ENCODE measurements at places on chromosomes 6 and 20.
A peak's percentile ranks its signal among the peaks of the same experiment; 100 is the strongest.

DNA sequence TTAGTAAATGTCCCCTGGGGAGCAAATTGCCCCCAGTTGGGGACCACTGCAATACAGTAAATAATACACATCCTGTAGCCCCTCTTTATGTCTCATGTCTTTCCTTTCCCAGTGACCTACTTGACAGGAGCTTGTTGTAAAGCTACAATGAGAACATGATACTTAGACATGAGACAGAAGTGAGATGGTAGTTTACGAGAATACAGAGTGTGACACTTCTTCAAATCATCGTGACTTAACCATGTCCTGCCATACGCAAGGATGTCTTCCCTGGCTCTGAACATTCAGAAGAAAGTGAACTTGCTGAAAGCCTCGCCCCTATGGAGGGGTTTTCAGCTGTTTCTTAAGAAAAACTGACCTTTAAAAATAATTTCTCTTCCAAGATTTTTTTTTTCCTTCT, 101.0 kb upstream of the SPACA1 start:
- DNase-seq, result no peak

DNA sequence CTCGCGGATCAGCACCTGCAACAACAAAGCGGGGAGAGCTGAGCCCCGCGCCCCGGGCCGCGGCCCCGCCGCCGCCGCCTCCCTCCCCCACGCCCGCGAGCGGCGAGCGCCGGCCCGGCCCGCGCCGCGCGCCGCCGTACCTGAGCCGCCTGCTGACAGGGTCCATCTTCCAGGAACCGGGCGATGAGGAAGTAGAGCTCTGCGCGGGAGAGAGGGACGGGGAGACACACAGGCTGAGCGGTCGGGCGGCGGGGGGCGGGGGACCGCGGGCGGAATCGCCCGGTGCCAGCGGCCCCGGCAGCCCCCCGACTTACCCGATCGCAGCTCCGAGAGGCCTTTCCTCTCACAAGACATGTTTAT, 359 bp downstream of the PHIP start:
- no peak for DNase-seq

DNA sequence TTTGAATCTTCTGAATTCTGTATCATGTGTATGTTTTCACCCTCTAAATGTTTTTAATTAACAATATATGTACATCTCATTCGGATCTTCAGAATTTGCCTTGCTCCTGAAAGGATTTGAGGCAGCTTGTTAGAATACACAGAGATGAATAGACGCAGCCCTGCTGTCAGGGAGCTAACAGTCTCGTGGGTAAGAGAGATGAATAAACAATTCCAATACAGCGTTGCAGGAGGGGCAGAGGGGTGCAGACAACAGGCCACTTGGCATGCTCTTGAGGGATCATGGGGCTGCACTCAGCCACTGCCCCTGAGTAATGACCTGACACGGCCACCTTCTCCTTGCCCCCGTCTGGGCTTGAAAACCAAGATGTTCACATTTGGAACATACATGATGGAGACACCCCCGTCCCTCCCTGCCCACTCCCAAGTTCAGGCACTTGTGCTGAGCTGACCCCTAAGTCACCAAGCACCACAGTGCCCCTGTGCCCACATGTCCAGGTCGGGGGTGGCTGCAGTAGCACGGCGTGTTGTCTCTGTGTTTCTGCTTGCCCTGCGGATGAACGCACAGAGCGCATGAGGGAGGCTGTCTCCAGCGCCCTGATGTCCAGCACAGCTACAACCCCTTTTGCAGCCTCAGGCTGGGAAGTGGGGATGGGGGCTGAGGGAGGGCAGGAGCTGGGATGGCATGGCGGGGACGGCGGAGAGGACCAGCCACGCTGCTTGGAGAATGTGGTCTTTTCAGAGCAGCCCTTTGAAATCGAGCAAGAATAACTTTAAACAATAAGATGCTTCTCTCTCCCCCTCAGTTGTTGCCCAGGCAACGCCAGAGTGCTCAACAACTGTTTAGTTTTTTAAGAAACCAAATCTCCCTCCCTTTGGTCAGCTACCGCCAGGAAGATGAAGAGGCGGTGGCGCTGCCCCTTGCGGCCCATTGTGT, 33.0 kb upstream of the CDH22 start:
- no peak for DNase-seq

GRCh38 chr6:128719786-128720185, 163.2 kb upstream of the LAMA2 start:
- DNase-seq, result no peak

DNA sequence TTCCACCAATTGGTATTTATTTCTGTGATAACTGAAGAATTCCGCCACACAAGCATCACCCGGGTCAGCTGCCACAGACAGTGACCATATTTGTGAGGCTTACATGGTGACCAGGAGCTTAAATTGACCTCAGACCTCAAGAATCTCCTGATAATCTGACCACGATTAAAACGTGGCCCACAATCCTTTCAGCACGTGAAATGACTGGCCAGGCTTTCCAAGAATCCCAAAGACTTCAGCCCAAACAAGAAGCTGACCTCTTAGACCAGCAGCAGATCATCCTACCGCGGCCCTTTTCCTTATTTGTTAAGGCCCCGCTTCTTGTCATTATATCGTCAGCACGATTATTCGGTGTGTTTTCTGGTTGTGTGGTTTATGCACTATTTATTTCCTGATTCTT, 45.6 kb upstream of the CD93 start:
- no peak for DNase-seq

DNA sequence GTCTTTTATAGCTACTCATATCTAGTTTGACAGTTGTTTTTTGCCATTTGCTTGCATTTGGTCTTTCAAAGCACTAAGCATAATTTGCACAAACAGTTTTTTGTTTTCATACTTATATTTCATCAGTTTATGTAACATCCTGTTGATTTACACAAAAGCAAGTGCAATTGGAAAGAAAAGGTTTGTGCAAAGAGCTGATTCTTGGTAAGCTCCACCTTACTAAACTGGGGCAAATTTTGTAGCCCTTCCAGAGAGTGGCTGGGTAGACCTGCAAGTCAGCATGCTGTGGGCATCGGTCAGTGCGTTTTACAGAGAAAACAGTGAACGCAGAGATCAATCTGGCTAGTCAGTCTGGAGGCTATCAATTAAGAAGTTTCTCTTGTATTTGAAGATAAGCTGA, 34.5 kb downstream of the TXLNB start:
- no peak for DNase-seq

GRCh38 chr6:165990216-165990615, 177.4 kb downstream of the TBXT start:
- no peak for DNase-seq

GRCh38 chr20:23298926-23299672, 51.5 kb upstream of the NXT1 start:
- no peak for DNase-seq

DNA sequence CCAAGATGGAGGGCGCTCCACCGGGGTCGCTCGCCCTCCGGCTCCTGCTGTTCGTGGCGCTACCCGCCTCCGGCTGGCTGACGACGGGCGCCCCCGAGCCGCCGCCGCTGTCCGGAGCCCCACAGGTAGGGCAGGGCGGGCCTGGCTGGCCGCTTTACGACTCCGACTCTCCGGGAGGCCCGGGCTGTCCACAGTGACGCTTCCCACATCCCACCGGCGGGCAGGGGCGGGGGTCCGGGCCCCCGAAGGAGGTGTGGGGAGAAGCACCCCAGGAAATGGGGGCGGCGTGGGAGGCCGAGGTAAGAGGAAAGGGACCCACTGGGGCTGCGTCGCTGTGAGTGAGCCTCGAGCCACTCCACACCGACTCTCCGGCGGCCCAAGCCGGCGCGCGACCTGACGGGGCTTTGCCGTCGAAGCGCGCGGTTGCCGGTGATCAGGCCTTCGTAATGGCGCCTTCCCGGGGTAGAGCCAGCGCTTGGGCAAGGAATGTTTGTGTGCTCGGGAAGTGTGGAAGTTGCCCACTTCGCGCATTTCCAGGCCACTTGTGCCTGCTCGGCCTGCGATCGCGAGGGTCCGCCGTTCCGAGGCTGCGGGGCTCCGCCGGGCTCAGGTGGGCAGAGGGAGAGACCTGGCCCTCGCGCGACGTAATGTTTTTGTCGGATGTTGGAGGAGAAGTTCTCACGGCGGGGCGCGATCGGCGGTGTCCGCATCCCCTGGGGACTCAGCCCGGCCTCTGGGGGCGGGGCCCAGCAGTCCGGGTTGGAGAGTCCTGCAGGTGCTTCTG, 427 bp downstream of the GINM1 start:
- peak; percentile 78 for DNase-seq

DNA sequence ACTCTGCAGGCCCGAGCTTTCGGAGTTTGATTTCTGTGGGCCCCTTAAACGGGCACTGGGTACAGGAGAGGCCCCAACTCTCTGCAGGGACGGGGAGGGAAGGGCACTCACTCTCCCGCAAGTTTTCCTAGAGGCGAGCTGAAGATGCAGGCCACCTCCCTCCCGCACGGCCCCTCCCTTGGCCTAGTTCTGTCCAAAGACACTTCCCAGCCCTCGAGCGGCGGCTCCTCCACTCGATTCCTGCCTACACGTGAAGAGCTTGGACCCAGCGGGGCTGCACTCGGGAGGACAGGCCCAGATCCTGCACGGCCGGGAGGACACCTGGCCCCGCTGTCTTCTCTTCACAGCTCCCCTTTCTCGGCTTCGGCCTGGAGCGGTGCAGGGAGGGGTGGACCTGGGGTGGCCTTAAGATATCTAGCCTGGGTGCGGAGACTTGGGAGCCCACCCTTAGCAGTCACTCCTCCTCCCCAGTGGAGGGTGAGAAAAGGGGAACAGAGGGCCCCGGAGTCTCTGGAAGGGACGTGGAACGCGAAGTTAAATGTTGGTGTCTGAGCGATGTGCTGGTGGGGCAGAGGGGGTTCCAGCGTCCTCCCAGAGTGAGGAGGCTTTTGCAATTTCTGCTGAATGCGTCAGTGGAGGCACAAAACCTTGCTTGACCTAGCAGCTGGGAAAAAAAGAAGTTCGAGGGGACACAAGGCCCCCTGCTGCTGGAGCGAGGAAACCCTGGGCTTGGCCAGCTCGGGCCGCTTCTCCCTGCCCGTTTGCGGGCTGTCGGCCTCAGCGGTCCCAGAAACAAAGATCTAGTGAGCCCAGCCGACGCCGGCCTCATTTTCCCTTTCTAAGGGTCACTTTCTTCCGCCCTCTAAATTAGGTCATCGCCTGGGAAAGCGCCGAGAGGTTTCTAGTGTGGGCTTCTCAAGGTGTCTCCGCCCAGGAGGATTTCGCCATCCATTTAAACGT, 4.9 kb downstream of the OLIG3 start:
- DNase-seq, result no peak

DNA sequence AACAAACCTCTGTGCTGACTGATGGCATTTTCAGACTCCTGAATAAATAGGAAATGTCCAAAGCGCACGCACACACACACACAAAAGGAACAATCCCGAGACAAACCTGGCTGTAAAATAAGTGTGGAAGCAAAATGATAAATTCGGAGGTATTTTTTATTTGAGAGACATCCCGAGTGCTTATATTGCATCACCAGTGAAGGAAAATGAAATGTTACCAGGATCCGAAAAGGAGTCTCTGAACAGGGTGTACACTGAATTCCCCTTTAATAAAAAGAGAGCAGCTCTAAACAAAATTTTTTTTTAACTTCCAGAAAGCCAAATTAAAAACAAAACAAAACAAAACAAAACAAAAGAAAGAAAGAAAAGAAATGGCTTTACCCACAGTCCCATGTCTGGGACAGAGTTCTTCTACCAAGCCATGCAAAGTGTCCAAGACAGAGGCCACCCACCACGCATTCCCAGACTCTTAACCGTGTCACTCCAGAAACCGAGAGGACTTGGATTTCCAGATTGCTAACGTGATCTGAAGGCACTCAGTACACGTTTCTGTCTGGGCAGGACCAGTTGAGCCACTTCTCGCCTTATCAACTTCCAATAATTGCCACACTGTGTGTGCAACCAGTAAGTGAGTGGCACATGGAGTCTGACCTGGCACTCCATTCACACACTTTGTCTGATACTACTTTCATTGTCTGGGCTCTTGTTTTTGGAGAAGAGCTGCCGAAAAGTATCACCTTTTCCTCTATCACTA, 817 bp downstream of the ME1 start:
- peak; percentile 48 for DNase-seq

GRCh38 chr6:47727391-47727790, 29.0 kb downstream of the ADGRF4 start:
- no peak for DNase-seq

GRCh38 chr20:2653556-2654383, 1.3 kb downstream of the NOP56 start:
- no peak for DNase-seq

GRCh38 chr6:158715330-158716311, 65.8 kb downstream of the SYTL3 start:
- no peak for DNase-seq

- DNase-seq, result no peak
Observed at GRCh38 chr20:43243672-43244269, 54.1 kb upstream of the PTPRT start.

GRCh38 chr6:168000198-168001028, 2.9 kb downstream of the KIF25 start:
- no peak for DNase-seq

DNA sequence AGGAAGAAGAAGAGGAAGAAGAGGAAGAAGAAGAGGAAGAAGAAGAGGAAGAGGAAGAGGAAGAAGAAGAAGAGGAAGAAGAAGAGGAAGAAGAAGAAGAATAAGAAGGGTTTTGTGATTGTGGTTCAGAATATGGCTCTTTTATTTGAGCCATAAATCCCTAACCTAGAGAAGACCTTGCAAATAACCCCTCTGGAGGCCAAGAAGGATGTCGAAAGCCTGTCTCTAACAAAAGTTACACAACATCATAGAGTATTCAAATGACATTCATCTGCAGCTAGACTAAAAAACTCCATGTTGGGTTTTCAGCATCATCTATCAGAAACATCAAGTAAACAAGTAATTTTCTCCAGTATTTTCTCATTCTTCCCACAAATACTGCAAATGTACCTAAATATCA, 100.9 kb downstream of the RNASET2 start:
- DNase-seq, result no peak

DNA sequence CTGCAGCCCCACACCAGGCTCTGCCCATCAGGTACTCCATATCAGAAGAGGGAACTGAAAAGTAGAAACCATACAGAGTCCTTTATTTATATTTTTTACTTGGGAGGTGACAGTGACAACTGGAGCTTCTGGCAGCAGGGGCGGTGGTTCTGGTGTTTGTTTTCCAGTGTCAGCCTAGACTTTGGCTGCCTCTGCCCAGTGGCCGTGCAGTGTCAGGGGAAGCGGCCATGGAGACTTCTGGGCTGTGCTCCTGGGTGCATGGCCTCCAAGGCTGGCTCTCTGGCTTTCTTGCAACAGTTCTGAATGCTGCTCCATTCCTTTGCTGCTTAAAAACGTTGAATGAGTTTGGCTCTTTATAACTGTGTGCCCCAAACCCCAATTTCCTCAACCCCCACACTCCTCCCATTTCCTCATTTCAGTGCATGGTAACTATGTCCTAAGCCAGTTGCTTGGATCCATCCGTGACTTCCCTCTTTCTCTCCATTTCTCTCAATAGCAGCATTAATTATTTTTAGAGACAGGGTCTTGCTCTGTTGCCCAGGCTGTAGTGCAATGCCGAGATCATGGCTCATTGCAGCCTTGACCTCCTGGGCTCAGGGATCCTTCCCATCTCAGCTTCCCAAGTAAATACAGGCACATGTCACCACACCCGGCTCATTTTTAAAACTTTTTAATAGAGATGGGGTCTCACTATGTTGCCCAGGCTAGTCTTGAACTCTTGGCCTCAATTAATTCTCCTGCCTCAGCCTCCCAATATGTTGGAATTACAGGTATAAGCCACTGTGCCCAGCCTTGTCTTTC, 141.1 kb upstream of the SGK1 start:
- DNase-seq, result no peak

GRCh38 chr20:39299783-39300182, 337.6 kb downstream of the DHX35 start:
- no peak for DNase-seq

GRCh38 chr20:34710568-34710839, 6.4 kb downstream of the TP53INP2 start:
- DNase-seq, result no peak

All from lung microvascular endothelial cell (primary cell).